ENCODE measurements at places on chromosomes 1 and 21. TPM values are rescaled to one million over a fixed set of nuclear protein-coding genes. Genes with fewer than 3 reads are reported as not detected.
A peak's percentile ranks its signal among the peaks of the same experiment; 100 is the strongest.

DNA sequence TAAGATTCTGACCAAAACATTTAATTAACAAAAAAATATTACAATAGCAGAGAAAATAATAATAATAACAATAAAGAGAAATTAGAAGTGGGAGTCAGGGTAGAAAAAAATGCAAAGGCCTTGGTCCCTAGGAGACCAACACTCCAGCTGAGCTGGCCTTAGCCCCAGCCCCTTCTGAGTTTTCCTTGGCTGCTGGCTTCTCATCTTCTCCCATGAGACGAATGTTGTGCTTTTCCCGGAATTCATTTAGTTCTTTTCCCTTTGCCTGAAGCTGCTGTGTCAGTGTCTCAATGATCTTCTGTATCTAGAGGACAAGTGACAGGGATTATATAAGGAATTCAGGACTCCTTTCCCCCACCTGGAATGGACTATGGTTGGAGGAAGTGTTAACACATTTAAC is 2.4 kb downstream of the KLHDC9 start:
- DNase-seq, result peak; percentile 9
- no peaks in the 10 kb centered on the region for H3K4me1 ChIP-seq
- no peak overlapping the region for H3K4me3 ChIP-seq
- H3K27ac ChIP-seq, result no peak overlapping the region
- H3K36me3 ChIP-seq, result peaks cover 24% of the 10 kb centered on the region
- no peaks in the 10 kb centered on the region for H3K27me3 ChIP-seq

OLIG2 gene
- total RNA-seq, result 0.59 TPM

GRCh38 chr1:66182551-66183178 is 351.3 kb upstream of the SGIP1 start:
- H3K27me3 ChIP-seq, result no peaks in the 10 kb centered on the region
- no peaks in the 10 kb centered on the region for H3K36me3 ChIP-seq
- no peaks in the 10 kb centered on the region for H3K4me1 ChIP-seq
- no peak overlapping the region for H3K4me3 ChIP-seq
- peak overlapping the region; percentile 42 for H3K27ac ChIP-seq
- no peak for DNase-seq

GRCh38 chr1:30403061-30403645 is 320.2 kb downstream of the MATN1 start:
- DNase-seq, result peak; percentile 30
- no peaks in the 10 kb centered on the region for H3K36me3 ChIP-seq
- H3K4me3 ChIP-seq, result no peak overlapping the region
- H3K27ac ChIP-seq, result no peak overlapping the region
- H3K4me1 ChIP-seq, result peaks cover 4% of the 10 kb centered on the region

HMCN1 gene
- 7.4 TPM for total RNA-seq

DNA sequence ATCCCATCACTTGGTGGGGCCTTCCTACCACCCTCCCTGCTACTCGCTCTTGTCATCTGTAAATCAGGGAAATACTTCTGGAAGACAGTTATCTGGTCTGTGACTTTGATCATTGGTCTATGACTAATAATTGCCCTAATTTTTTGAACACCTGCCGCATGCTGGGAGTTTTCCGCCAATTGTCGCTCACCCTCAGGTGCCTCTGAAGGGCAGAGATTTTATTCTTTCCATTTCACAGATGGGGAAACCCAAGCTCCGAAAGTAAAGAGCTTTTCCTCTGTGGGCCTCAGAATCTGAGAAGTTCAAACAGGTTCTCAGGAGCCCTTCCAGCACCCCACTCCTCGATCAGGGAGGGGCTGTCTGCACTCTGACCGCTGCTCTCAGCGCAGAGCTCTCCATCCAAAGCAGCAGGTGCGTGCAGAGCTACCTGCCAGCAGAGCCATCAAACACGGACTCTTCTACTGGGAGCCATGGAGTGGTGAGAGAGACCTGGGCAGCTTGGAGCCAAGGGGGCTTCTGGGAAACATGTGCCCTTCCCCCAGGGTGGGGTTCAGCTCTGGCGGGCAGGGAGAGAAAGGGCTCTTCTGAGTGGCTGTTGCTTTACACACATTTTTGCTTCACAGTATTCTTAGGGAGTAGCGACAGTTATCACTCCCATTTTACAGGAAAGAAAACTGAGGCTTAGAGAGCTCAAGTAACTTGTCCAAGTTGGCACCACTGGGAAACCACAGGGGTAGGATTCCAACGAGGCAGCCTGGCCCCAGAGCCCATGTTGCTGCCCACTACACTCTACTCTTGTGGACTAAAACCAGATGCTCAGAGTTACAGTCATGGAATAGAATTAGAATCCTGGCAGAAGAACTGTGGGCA is 5.8 kb upstream of the RUNX3 start:
- H3K27me3 ChIP-seq, result peaks cover 51% of the 10 kb centered on the region
- no peak overlapping the region for H3K27ac ChIP-seq
- no peaks in the 10 kb centered on the region for H3K4me1 ChIP-seq

- H3K27ac ChIP-seq, result no peak overlapping the region
- peaks cover 60% of the 10 kb centered on the region for H3K27me3 ChIP-seq
- peak overlapping the region; percentile 78 for H3K4me3 ChIP-seq
- H3K4me1 ChIP-seq, result no peaks in the 10 kb centered on the region
- DNase-seq, result peak; percentile 72
Measured at GRCh38 chr1:190474650-190475211, 2.9 kb downstream of the BRINP3 start.

GRCh38 chr1:216261631-216262030 is 161.6 kb downstream of the USH2A start:
- no peaks in the 10 kb centered on the region for H3K27me3 ChIP-seq
- no peaks in the 10 kb centered on the region for H3K4me1 ChIP-seq
- H3K36me3 ChIP-seq, result no peaks in the 10 kb centered on the region
- H3K27ac ChIP-seq, result no peak overlapping the region
- H3K4me3 ChIP-seq, result no peak overlapping the region

Measured in endodermal cell (in vitro differentiated cells).